ENCODE measurements at places on chromosomes 4 and X.
A peak's percentile ranks its signal among the peaks of the same experiment; 100 is the strongest.

DNA sequence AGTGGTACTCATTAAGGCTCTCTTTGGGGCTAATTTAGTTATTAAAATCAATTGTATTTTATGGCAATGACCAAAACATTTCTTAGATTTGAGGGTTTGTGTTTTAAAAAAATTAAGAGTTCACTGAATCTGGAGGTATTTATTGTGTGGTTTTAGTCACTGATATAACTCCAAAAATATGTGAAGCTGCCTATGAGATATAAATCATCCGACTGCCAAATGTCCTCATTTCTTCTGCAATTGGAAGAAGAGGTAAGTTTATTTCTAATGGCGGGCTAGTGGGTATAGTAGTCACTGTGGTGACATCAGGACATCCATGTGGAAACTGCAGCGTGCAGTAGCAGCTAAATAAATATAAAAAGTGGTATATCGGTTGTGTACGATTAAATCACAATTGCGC, 205.5 kb downstream of the MID1 start:
- no peak for DNase-seq

DNA sequence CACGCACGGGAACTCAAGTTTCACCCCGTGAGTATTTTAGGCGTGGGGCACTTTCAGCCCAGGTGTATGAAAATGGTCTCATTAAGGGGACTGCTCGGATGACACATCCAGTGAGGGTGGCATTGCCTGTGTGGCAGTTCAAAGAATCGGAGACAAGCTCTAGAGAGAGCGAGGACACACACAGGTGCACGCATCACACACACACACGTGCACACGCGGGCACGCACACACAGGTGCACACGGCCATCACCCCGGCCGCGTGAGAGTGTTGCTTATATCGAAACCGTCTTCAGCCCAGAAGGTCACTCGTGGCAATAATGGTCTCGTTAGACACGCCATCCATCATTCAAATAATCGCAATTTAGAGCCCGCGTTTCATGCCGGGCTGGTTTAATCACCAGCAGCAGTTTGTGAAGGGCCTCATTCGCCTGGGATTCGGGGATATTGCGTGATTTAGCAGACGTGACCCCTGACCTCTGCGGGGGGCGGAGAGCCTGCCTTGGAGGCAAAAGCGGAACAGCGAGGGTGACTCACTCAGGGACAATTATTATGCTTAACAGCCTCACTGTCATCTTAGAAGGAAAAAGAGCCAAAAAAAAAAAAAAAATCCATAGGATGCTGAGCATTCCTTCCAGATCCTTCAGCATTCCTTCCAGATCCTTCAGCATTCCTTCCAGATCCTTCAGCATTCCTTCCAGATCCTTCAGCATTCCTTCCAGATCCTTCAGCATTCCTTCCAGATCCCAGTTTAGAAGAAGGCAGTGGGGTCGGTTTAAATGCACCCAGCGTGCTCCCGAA, 89.4 kb upstream of the PPP2R3B start:
- DNase-seq = no peak

GRCh38 chrX:79336869-79337815, 30.0 kb downstream of the ITM2A start:
- no peak for DNase-seq

GRCh38 chr4:112519689-112520597, 4.0 kb upstream of the NEUROG2 start:
- DNase-seq = no peak

DNA sequence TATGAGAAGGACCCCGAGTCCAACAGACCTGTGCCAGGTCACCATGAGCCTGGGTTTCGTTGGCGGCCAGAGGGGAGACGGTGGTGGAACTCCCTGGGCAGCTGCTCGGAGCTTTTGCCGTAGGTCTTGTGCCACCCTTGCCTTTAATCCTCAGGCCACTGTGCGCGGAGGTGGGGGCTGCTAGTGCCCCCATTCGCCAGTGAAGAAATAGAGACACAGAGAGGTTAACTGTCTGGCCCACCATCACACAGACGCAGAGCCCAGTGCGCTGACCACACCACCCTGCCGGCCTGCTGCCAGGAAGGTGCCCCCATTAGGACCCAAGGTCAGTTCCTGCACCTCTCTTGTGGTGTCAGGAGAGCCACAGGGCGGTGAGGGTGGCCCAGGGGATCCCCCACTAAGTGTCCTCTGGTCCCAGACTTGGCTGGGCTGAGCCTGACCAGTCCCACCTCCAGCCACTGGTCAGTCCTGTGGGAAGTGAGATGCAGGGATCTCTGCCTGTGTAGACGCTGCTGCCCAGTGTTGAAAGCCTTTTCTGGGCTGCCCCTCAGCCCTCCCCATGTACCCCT, 28.3 kb upstream of the HTRA3 start:
- DNase-seq = no peak

GRCh38 chrX:132411310-132411977, 77.4 kb downstream of the MBNL3 start:
- no peak for DNase-seq

DNA sequence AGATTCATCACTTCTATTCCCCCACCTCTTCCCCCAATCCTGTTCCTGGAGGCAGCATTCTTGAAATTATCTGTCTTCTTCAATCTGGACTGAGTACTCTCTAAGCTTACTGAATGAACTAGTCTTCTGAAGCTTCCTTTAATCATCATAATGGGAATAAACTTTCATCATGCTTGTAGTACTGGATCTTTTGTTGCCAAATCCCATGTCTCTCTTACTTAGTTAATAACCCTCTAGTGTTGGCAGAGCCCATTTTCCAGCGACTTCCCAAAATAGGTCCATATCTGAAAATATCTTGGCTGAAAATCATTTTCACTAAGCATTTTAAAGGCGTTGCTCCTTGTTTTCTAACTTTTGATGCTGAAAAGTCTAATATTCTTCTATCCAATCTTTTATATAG, 39.6 kb downstream of the RPS6KA3 start:
- DNase-seq = no peak

GRCh38 chr4:165209796-165210195, 2.4 kb downstream of the KLHL2 start:
- DNase-seq = no peak

GRCh38 chrX:11352296-11352741, 59.1 kb downstream of the AMELX start:
- DNase-seq = peak; percentile 48

Data from hematopoietic multipotent progenitor cell treated with erythropoietin and hydrocortisone succinate and interleukin-3 and kit ligand, for 8 days (in vitro differentiated cells).